ENCODE measurements at places on chromosomes 12 and 14. TPM values are rescaled to one million over a fixed set of nuclear protein-coding genes. Genes with fewer than 3 reads are reported as not detected.

The LBHD2 gene
- total RNA-seq: not detected

The ETFBKMT gene
- 1.9 TPM for total RNA-seq

The DIO3 gene
- total RNA-seq: not detected

The KANSL2 gene
- total RNA-seq: 90.2 TPM

The PRH2 gene
- total RNA-seq: not detected

The KRT4 gene
- not detected for total RNA-seq

The KRT6C gene
- total RNA-seq: not detected

The SMIM41 gene
- not detected for total RNA-seq

DNA sequence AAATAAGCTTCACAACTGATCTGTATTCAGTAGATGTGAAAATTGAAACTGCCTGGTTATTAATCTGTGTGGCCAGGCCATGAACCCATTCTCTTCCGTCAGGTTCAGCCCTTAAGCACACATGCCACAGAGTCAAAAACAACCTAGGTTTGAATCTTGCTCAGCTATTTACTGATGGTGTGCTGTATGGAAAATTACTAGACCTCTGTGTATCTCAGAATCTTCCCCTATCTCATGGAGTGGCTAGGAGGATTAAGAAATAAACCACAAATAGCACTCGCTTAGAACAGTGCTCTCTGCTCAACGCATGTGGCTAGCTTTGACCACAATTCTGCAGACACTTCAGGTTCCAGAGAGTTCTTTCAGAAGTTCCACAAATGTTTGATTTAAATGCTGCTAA, 240.7 kb upstream of the PLEKHG7 start:
- no peak for DNase-seq

DNA sequence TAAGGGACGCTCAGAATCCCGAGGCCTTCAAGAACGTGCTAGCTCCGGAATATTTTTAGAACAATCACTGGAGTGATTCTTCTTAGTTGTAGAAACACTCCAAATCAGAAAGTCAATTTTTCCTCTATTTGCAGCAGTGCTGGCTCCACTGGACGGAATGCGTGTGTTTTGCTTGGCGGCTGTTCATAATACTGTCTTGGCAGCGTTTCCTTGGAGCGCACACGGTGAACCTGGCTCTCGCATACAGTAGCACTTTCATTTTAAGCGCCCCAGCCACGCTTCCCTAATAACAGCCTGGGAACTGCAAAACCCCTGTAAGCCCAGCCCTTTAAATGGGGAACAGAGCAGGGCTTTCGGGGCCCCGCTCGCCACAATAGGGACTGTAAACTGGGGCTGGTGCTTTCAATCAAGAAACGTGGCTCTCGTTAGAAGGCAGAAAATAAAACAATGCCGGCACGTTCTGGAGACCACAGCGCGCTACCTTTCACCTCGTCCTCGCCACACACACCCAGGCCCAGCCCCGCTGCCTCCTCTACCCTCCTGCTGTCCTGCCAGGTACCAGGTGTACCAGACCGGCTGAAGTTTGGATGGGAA, 79.9 kb downstream of the BCL11B start:
- DNase-seq: no peak

DNA sequence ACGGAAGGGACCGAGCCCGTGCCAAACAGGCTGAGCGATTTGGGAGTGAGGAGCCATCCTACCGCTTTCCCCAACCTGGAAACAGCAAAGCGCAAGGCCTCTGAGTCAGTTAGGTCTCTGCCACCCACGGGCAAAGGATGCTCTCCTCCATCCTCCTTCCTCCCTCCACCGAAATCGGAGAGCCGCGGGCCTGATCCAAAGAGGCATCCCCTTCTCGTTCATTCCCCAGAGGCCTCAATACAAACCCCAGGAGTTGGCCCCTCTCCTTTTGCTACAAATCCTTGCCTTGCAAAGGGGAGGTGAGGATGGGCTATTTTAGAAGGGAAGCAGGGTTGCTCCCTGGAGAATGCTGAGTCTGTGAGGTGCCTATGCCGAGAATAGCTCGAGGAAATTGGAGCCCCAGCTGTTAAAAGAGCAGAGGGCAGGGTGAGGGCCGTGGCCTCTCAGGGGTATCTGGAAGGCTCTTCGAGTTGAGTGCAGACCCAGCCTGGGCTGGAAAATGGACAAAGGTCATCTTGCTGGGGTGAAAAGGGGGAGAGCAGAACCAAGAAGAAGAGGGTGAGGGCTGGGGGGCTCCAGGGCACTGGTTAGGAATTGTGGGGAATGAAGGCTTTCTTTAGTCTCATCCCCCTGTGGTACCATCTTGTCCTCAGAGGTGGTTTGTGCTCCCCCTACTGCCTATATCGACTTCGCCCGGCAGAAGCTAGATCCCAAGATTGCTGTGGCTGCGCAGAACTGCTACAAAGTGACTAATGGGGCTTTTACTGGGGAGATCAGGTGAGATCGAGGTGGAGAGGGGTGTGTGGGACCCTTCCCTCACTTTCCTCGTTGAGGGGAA, 1.1 kb downstream of the TPI1 start:
- no peak for DNase-seq

DNA sequence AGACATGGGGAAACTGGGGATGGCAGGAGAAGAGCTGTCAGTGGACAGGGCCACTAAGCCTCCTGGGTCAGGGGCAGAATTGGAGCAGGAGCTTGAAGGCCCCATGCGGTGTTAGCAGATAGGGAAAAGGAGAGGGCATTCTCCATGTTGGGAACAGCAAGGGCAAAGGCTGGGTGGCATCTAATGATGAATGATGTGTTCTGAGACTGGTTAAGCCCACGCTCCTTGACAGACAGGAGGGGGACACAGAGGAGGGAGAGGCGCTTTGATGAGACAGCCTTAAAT, 63.0 kb downstream of the CLMN start:
- no peak for DNase-seq

- no peak for DNase-seq
Measured at GRCh38 chr14:31127690-31128089, 79.9 kb downstream of the HECTD1 start.

DNA sequence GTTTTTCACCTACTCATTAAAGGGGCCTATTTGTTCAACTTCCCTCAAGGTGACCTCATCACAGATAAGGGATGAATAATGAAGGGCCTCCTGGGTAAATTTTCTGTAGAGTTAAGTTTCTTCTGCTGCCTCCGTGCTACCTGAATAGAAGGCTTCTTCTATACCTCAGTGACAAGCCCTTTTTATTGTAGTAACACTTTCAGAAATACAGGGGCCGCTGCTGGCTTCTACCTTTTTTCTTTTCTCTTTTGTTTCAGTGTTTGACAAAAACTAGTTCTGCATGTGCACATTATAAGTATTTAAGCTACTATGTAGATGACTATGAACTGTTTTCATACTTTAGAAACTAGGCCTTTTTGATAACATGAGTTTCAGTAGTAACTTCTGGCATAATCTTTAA, 207.0 kb downstream of the NAV3 start:
- DNase-seq: no peak

- no peak for DNase-seq
Measured at GRCh38 chr12:52235001-52235764, 2.1 kb downstream of the KRT7 start.

GRCh38 chr14:96508900-96509299, 6.7 kb downstream of the PAPOLA start:
- DNase-seq: no peak

DNA sequence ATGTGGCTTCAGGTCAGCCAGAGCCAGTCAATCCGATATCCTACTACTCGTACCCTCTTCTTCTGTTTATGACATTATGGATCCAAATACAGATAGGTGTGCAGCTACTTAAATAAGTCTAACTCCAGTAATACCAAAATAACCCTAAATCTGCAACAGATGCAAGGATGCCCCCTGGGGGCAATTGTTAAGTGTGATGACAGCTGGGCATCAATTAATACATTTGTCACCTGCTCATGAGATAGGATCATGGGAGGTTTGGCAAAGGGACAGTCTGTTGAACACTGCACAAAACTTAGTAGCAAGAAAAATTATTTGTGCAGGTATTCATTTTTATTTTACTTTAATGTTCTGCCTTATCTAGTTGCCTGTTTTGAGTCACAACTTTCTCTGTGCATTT, 83.2 kb downstream of the SLC38A6 start:
- DNase-seq: no peak

DNA sequence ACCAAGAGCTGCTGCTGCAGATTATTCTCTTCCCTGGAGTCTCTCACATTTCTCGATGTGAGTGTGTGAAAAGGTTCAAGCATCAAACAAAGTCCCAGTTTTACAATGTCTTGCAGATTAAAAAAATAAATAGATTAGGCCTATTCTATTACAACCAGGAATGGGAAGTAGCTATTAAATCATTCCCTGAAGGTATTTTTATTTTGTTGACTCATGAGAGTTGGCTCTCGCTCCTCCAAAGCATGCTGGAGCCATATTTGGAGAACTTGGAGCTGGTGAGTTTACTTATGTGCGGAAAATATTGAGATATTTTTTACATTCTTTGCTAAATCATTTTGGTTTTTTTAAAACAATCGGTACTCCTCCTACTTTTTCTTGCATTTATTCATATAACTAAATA, 572.3 kb downstream of the ETNK1 start:
- no peak for DNase-seq

GRCh38 chr14:100778526-100778882, 47.4 kb upstream of the MEG3 start:
- DNase-seq: no peak

DNA sequence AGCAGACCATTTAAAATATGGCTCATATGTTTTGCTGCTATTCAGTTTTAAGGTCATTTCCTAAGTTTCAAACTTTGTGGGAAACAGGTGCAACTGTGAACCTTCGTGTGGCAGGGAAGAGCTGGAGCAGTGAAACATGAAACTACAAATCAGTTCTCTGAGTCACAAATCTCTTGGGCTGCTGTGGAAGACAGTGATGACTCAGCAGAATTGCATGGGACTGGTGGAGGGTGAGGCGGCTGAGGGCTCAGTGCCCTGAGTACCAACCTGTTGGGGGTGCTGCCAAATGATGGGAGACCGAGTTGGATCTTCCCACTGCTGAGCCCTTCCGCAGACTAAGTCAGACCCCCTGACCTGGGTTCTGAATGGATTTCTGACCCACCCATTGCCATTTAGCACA, 8.4 kb upstream of the CALM1 start:
- DNase-seq: no peak

DNA sequence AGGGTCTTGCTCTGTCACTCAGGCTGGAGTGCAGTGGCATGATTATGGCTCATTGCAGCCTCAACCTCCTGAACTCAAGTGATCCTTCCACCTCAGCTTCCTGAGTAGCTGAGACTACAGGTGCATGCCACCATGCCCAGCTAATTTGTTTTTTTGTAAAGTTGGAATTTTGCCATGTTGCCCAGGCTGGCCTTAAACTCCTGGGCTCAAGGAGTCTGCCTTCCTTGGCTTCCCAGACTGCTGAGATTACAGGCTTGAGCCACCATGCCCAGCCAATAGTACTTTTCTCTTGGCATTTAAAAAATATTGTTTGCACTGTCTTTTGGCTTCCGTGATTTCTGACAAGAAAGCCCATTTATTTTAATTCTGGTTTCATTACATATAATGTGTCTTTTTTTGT, 61.3 kb downstream of the DIP2B start:
- DNase-seq: no peak

- DNase-seq: no peak
Measured at GRCh38 chr14:72709916-72710611, 183.8 kb downstream of the DPF3 start.

- DNase-seq: no peak
Measured at GRCh38 chr12:49019120-49019430, 499 bp upstream of the PRKAG1 start.

- no peak for DNase-seq
Measured at GRCh38 chr14:106613256-106613655, 1086.9 kb downstream of the TMEM121 start.

DNA sequence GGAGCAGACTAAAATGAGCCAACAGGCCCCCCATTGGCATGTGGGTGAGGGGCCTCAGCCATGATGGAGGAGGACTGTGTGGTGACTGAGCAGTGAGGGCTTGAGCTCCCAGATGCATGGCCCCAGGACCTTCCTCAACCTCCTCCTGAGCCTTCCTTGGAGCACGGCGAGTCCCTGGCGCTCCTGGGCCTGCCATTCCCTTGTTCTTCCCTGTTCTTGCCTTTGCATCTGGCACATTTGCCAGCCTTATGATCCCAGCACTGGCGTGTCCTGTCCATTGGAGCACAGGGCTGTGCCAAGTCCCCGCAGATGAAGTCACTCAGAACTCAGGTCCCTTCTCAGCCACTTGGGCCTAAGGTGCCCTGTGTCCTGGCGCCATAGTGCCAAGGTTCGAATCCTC, 40.3 kb upstream of the MEG3 start:
- no peak for DNase-seq

All from T-helper 17 cell (primary cell).